Peyer's patch (tissue), 4 donors: ENCODE measurements at places on chromosomes 1 and 21. TPM values are rescaled to one million over a fixed set of nuclear protein-coding genes. Genes with fewer than 3 reads are reported as not detected.

Gene ESPN
- total RNA-seq: 312 TPM

- H3K4me3 ChIP-seq: peak overlapping the region; percentile 83
- no peaks in the 10 kb centered on the region for H3K36me3 ChIP-seq
- no peaks in the 10 kb centered on the region for H3K27me3 ChIP-seq
- no peaks in the 10 kb centered on the region for H3K4me1 ChIP-seq
Measured at GRCh38 chr1:6612641-6613360, 730 bp upstream of the PHF13 start.

DNA sequence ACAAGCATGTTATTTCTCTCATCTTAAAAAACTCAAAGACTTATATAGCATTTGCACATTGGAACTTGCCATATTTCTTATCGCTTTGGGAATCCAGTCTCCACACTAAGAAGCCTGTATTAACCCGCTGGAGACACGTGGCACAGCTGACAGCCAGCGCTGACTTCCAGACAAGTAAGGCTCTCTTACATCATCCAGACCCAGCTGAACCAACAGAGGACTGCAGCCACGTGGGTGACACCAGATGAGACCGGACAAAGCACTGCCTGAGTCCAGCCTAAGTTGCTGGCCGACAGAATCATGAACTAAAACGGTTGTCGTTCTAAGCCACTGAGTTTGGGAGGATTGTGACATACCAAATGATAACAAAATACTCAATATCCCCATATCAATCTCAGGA, 6.3 kb upstream of the CD247 start:
- no peak overlapping the region for H3K4me3 ChIP-seq
- H3K27ac ChIP-seq: no peak overlapping the region
- no peaks in the 10 kb centered on the region for H3K27me3 ChIP-seq
- DNase-seq: no peak
- no peaks in the 10 kb centered on the region for H3K36me3 ChIP-seq

Gene SPRR1A
- total RNA-seq: not detected

Gene HSD3B2
- total RNA-seq: 14.9 TPM

DNA sequence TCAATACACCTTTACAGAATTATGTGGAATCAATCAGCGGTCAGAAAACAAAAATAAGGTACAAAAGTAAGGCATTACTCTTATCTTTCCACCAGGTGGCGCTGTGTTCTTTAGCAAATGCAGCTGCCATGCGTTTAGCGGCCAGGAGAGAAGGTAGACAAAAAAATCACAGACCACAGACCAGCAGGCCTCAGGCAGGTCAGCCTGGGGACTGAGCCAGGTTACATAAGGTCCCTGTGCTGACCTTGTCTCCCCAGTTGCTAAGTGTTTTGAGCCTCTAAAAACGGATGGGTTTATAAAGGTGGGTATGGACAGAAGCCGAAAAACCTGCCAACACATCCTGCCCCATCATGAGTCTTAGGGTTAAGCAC, 2.8 kb downstream of the RGS16 start:
- peaks cover 17% of the 10 kb centered on the region for H3K4me1 ChIP-seq
- H3K27ac ChIP-seq: peak overlapping the region; percentile 42
- H3K4me3 ChIP-seq: peak overlapping the region; percentile 11
- peak; percentile 56 for DNase-seq
- H3K36me3 ChIP-seq: no peaks in the 10 kb centered on the region

DNA sequence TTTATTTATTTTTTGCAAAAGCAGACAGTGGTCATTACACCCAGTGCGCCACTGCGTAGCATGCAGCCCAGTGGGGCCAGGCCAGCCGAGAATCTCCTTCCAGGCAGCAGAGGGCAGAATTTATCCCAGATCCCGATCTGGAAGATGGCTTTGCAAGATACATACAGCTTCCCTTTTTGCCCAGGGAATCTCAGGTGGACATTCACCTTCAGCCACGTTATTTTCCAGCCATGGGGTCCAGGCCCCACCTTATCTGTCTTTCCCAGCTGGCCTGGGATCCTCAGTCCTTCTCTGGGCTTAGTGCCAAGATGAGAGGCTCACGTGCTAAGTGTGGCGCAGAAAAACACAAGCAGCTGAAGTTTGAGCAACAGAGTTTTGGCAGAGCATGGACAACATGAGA, 123.6 kb downstream of the AJAP1 start:
- no peaks in the 10 kb centered on the region for H3K36me3 ChIP-seq
- H3K4me3 ChIP-seq: no peak overlapping the region
- H3K27ac ChIP-seq: no peak overlapping the region
- no peak for DNase-seq

Gene IL12RB2
- 0.35 TPM for total RNA-seq

GRCh38 chr21:34571994-34572393, 42.9 kb downstream of the RCAN1 start:
- DNase-seq: no peak
- H3K4me3 ChIP-seq: no peak overlapping the region
- no peaks in the 10 kb centered on the region for H3K36me3 ChIP-seq
- H3K27ac ChIP-seq: no peak overlapping the region

Gene DNM3
- 2.5 TPM for total RNA-seq
